NB4 (cell line): ENCODE measurements at places on chromosomes 16 and 17.
A peak's percentile ranks its signal among the peaks of the same experiment; 100 is the strongest.

- DNase-seq = no peak
Measured at GRCh38 chr16:7602291-7602950, 269.8 kb downstream of the RBFOX1 start.

GRCh38 chr17:57329380-57330214 lies 73.3 kb downstream of the MSI2 start:
- DNase-seq = no peak

DNA sequence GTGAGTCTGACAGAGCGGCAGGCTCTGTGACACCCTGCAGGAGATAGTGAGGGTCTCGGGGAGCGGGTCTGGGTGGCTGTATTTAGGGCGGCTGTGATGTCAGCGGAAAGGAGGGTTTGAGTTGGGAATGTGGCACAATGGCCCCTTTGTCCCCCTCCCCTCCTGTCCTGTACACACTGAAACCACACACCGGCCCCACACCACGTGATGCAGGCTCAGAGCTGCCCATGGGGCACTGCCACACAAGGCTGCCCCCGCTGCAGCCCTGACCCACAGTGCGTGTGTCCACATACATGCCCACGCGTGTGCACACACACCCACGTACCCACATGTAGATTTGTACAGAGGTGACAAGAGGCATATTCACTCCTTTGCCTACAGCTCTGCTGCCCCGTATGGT lies 15.3 kb downstream of the SGCA start:
- no peak for DNase-seq

- DNase-seq = no peak
Measured at GRCh38 chr17:6075845-6076244, 5.7 kb downstream of the WSCD1 start.

DNA sequence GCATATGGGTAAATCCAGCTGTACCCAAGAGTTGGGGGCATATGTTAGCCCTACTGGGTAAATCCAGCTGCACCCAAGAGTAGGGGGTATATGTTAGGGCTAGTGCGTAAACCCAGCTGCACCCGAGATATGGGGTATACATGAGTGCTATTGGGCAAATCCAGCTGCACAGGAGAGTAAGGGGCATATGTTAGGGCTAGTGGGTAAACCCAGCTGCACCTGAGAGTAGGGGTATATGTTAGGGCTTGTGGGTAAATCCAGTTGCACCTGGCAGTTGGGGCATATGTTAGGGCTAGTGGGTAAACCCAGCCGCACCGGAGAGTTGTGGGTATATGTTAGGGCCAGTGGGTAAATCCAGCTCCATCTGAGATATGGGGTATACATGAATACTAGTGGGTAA lies 80.9 kb downstream of the WWOX start:
- no peak for DNase-seq

DNA sequence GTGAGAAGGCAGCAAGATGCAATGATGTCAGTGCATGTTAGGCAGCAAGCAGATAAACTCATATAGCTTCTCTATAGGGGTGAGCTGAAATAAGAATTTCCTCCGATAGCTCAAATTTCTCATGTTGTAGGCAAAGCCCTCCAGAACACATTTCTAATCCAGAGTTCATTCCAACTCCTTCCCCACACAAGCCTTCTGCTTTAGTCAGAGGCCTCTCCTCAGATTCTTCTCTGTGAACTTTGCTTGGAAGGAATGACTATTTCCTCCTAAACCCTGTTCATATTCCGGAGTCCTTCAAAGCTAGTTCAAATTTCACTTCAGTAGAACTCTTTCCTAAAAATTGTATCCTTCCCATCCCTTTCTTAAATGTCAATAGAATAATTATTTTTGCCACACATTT lies 144.8 kb downstream of the KCNJ2 start:
- no peak for DNase-seq

GRCh38 chr16:15611610-15612009 lies 31.3 kb downstream of the MARF1 start:
- DNase-seq = no peak

- no peak for DNase-seq
Measured at GRCh38 chr17:38724337-38724988, 5.7 kb upstream of the CISD3 start.

DNA sequence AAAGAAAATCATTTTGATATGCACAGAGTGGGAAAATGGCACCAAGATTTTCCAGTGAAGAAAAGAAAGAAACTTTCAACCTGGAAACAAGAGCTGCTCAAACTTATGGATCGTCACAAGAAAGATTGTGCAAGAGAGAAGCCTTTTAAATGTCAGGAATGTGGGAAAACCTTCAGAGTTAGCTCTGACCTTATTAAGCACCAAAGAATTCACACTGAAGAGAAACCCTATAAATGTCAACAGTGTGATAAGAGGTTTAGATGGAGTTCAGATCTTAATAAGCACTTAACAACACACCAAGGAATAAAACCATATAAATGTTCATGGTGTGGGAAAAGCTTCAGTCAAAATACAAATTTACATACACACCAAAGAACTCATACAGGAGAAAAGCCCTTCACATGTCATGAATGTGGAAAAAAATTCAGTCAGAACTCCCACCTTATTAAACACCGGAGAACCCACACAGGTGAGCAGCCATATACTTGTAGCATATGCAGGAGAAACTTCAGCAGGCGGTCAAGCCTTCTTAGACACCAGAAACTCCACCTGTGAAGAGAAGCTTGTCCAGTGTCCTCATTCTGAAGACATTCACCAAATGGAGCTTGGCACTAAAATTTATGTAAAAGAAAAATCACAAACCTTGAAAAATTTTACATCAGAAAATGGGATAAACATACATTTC lies 12.2 kb downstream of the ZNF75A start:
- peak; percentile 10 for DNase-seq

DNA sequence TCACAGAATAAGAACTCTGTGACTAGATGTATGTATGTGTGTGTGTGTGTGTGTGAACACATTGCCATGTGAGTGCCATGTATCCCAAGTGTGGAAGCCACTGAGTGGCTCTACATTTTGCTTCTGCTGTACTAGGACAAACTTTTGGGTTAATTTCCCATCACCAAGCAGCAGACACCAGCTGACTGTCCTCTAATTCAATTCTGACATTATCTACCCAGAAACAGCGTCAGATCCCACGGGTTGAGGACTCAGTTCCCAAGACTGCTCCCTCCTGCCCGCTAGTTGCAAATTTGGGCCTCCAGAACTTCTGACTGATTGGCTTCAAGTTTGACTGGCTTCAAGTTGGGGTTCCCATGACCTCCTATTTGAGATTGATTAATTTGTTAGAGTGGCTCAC lies 29.2 kb downstream of the HS3ST2 start:
- DNase-seq = no peak

GRCh38 chr16:86966777-86967176 lies 350.4 kb downstream of the C16orf95 start:
- no peak for DNase-seq

DNA sequence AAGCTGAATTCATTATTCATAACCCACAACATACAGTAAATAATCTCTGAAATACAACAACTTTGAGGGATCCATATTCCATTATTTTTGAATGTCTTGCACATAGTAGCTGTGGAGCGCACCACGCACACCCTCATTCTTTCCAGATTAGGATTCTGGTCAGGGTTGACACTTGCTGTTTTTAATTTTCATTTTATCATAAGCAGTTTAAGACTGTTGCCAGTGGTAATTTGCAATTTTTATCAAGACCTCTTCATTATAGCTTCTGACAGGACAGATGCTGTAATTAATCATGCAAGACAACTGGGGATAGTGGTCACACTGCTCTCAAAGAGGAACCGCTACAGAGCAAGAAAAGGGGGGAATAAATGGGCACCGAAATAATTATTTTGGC lies 109.7 kb downstream of the TOX3 start:
- DNase-seq = no peak

DNA sequence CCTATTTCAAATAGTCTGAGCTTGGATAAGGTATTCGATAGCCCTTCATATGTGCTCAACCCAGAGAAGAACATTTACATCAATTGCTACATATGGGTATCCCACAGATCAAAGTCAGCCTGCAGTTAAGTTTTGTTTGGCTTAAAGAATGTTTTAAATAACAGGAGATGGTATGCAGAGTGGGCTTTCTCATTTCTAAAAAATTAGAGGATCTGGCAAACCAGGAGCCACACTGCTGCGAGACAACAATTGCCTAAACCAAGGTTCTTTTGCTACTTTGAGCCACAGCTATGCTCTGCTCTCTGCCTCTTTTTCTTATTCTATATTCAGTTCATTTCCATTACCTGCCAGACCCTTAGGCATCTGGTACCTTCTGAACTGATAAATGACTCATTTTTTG lies 30.2 kb upstream of the ARHGAP44 start:
- DNase-seq = no peak

GRCh38 chr17:17180141-17180603 lies 26.0 kb downstream of the PLD6 start:
- DNase-seq = no peak

DNA sequence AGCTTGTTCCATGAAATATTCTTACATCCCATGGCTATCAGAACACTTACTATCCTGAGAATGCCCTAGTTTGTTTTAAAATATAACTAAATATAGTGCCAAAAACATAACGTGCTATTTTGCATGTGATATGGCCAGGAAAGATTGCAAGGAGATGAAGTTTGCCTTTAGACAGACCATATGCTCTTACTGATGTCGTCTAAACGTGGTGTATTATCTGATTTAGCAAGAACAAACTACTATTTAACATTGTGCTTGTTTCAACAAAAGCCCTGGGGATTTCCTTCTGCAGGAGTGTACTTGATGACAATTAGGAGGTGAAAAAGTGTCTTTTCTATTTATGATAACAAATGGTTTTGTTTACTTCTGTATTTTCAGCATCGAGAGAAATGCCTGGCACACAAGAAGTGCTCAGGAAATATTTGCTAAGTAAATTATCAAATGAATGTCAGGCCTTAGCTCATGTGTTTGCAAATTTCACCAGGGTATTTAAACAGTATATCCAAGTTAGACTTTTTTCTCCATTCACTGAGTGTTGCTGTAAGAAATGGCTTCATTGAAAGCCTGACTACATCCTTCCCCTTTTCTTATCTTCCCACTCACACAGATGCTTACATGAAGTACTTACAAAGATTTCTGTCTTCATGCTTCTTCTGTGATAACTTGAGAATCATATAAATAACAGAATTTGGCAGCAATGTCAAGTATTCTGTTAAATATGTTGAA lies 1033.6 kb downstream of the CDH8 start:
- DNase-seq = no peak

GRCh38 chr16:84847564-84848355 lies 28.0 kb downstream of the CRISPLD2 start:
- no peak for DNase-seq

- DNase-seq = peak; percentile 57
Measured at GRCh38 chr17:73325527-73325842, 13.7 kb upstream of the CDC42EP4 start.

DNA sequence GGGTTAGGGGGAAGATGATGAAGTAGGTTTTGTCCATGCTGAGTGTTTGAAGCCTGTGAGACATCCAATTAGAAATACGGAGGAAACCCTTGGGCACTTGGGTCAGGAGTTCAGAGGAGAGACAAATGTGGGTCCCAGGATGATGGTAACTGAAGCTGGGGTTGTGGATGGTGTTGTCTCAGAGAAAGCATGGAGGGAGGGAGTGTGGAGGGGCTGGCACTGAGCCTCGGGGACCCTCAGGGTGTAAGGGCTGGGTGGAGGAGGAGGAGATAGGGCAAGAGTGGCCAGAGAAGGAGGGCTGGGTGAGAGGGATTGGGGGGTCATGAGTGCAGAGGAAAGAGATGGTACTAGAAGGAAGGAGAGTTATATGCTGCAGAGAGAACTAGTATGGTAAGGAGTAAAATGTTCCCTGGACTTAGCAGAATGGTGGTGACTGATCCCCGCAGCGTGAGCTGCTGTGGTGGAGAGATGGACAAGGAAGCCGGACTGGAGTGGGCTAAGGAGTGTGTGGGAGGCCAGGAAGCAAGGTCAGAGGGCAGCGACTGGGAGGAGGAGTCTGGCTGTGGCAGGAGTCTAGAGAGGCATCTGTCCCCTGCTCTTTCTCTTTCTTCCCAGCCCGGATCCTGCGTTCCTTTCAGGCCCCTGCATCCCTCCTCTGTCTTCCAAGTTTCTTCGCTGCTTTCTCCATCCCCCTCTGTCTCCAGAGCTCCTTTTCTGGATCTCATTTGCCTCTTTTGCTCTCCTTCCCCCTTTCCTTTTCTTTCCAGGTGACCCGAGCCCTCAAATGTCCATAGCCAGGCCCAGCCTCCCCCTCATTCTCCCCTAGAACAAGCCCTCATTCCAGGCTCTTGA lies 3.9 kb upstream of the COL1A1 start:
- no peak for DNase-seq

- no peak for DNase-seq
Measured at GRCh38 chr16:77931058-77931457, 91.3 kb upstream of the CLEC3A start.

GRCh38 chr16:56332464-56333079 lies 92.8 kb downstream of the AMFR start:
- DNase-seq = peak; percentile 42

DNA sequence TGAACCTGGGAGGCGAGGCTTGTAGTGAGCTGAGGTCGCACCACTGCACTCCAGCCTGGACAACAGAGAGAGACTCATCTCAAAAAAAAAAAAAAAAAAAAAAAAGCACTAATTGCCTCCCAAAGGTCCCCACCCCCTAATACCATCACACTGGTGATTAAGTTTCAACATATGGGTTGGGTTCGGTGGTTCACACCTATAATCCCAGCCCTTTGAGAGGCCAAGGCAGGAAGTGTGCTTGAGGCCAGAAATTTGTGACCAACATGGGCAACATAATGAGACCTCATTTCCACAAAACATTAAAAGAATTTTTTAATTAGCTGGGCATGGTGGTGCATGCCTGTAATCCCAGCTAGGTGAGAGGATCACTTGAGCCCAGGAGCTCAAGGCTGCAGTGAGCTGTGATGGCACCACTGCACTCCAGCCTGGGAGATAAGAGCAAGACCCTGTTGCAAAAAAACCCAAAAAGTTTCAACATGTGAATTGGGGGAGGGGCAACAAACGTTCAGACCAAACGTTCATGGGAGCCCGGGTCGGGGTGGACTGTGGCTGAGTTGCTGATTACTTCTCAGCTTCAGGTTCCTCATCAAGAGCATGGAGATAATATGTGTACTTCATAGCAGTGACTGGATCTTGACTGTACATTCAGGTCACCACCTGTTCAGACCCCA lies 62.1 kb upstream of the NOL11 start:
- peak; percentile 60 for DNase-seq

- no peak for DNase-seq
Measured at GRCh38 chr16:4623593-4623992, 1.0 kb upstream of the MGRN1 start.

DNA sequence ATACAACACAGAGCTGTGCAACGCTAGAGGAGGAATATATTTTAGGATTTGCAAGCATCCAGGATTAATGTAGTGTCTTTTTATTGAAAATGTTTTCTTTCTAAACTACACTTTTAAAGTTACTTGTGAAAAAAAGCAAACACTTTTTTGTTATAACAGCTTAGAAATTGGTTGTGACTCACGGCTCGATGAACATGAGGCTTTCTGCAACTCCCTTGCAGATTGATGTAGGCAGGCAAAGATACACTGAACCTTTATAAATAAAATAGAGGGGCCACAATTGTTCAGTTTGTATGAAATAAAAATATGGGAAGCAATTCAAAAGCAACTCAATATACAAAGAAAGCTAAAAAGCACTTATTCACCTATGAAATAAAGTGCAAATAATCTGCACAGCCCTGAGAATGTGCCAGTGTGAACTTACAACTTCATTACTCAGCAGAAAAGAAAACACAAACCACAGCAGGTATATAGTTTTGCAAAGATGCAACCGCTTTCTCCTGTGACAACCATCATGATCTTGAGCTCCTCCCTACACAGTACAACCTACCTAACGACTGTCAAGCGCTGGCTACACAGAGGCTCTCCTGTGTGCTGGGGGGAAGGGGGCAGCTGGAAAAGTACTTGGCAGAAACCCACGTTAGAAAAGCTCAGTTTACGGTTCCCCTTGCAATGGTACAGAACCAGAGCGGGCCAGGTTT lies 948 bp downstream of the LUC7L start:
- DNase-seq = peak; percentile 18
